ENCODE measurements at places on chromosomes 16 and 17.

DNA sequence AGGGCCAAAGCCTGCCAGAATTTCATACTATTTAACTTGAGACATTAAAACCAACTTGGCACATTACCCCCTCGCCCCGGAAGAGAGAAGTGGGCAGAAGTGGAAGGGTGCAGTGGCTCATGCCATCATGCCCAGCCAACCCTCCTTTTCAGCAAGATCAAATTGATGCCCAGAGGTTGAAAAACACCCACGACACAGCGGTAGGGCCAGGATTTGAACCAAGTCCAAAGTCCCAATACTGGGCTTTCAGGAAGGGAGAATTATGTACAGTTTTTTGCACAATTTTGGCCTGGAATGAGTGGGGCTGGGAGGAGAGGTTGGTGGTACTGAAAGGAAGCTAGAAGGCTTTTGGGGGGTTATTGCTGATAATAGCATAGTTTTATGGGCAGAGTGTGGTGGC is 11.0 kb downstream of the PDP2 start:
- no peak for DNase-seq

GRCh38 chr17:80393961-80394360 is 21.0 kb upstream of the ENDOV start:
- no peak for DNase-seq

DNA sequence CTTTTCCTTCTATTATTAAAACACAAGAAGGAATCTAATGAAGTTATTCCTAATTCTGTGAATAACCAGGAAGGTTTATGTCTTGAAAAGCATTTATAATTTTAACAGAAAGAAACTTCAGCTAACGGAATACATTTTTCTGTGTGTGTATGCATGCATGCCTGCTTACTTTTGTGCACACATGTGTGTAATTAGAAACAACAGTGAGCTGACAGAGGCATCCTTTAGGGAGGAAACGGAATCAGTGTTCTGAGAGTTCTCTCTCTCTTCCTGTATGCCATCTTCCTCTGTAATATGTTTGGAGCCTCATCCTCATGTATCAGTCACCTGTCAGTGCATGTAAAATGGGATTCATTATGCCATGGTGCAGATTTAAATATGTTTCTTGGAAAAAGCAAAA is 107.0 kb downstream of the MAP2K4 start:
- no peak for DNase-seq

GRCh38 chr17:75617675-75618074 is 15.6 kb upstream of the SMIM5 start:
- no peak for DNase-seq

DNA sequence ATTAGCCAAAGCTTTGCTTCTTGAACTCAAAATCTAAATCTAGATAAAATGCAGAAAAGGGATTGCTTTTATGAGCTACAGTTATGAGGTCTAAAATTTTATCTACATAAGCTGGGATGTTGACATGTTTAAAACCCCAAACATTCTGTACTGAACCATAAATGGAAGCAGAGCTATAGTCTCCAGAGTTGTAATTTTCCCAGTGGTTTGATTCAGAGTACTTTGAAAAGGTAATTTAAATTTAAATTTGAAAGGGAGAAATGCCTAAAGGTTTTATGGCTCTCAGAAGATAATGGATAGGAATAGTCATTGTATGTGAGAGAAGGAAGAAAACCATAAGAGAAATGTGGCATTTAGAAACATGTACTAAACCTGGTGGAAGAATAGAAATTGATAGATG is 163.2 kb downstream of the PPM1E start:
- DNase-seq: no peak

- DNase-seq: no peak
Measured at GRCh38 chr16:3645504-3646347, 8.8 kb upstream of the DNASE1 start.

- no peak for DNase-seq
Measured at GRCh38 chr17:881778-882177, 97.8 kb downstream of the NXN start.

DNA sequence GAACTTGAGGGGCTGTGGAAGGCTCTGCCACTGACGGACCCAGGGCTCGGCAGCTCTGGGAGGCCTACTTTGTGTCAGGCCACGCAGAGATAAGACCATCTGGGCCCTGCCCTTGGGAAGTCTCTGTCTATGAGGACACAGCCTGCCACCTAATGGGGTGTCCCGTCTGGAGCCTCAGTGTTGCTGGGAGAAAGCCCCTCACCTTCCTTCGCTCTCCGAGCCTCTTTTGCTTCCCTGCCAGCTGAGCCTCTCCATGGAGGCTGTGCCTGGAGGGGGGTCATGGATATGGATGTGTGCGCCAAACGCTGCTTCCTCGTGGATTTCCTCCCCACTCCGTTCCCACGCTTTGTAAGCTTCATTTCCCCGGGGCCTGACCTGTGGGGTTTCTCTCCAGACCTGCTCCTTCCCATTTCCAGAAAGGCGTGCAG is 228.8 kb downstream of the SEC14L1 start:
- DNase-seq: no peak

DNA sequence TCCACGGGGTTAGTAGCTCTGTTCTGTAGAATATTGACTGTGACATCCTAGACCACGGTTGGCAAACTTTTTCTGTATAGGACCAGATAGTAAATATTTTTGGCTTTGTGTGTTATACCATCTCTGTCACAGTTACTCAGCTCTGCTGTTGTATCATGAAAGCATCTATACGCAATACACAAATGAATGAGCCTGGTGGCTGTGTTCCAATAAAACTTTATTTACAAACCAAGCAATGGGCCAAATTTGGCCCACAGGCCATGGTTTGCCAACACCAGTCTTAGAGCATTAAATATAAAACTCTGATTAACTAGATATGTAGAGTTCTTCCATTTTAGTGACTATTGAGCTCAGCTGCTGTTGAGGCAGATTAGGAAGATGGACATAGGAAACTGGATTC is 132.7 kb downstream of the MAP2K6 start:
- DNase-seq: no peak

- DNase-seq: no peak
Measured at GRCh38 chr16:87033021-87033471, 284.1 kb downstream of the C16orf95 start.

DNA sequence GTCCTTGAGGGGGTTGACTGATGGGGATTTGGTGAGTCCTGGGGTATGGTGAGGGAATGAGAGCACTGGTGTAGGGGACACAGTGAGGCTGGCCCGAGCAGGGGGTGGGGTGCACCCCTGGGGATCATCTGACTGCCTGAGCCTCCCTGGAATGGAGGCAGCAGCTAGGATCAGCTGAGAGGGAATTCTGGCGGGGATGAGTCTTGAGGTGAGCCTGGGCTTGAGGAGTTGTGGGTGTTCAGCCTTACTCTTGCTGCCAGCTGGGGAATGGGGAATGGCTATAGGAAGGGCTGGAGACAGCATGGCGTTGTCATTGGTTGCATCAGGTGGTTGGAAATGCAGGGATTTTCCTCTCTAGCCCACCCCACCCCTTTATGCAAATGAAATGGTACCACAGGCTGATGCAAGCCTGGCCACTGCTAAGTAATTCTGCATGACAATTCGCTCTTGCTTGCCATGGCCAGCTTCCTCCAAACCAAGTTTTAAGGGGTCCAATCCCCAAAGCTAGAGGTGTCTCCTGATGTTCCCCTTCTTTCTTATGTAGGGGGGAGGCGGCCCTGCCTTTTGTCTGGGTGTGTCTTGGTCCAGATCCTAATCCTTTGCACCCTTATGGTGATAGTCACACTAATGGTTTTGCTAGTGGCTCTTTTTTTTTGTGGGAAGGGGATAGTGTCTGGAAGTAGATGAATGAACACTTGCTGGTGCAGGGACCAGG is 7.5 kb downstream of the NFE2L1 start:
- DNase-seq: no peak

GRCh38 chr16:85508388-85508787 is 104.7 kb upstream of the GSE1 start:
- DNase-seq: no peak

DNA sequence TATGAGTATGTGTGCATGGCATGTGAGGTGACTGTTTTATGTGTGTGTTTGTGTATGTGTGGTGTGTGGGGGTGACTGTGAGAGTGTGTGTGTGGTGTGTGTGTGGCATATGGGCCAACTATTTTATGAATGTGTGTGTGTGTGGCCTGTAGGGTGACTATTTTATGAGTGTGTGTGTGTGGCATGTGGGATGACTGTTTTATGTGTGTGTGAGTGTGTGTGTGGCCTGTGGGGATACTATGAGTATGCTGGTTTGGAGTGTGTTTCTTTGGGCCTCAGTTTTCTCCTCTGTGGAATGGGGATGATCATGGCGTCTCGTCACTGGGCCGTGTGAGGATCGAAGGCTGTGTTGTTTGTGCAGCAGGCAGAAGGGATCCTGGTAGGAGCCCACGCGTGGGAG is 152.1 kb upstream of the PLCG2 start:
- no peak for DNase-seq

DNA sequence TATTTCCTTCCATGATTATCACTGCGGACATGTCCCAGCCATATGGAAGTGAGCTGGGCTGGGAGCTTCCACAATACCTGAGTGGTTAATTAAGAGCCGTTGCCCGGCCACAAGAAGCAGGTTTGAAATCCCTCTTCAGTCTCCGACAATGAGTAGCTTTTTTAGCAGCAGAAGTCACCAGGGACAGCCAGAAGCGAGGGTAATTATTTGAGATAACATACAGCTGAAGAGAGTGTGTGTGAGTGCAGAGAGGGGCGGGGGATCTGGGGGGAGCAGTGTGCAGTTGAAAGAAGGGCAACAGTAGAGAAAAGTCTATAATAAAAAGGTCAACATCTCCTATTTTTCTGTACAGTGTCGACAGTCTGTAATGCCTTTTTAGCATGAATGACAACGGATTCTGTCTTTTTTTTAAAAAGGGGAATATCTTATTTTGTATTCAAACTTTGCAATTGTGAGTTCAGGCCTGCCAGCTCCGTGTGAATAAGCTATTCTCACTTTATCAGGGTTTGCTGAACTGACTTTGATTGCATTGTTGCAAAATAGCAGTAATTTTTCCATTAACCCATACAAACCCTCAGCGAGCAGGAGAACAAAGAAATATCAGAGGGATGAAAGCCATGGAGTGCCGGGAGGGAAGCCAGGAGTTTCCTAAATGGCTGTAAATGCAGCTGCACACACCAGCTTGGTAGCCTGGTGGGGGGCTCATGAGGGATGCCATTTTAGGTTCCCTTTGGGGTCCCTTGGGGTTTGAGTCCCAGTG is 220.3 kb upstream of the IRX3 start:
- no peak for DNase-seq

DNA sequence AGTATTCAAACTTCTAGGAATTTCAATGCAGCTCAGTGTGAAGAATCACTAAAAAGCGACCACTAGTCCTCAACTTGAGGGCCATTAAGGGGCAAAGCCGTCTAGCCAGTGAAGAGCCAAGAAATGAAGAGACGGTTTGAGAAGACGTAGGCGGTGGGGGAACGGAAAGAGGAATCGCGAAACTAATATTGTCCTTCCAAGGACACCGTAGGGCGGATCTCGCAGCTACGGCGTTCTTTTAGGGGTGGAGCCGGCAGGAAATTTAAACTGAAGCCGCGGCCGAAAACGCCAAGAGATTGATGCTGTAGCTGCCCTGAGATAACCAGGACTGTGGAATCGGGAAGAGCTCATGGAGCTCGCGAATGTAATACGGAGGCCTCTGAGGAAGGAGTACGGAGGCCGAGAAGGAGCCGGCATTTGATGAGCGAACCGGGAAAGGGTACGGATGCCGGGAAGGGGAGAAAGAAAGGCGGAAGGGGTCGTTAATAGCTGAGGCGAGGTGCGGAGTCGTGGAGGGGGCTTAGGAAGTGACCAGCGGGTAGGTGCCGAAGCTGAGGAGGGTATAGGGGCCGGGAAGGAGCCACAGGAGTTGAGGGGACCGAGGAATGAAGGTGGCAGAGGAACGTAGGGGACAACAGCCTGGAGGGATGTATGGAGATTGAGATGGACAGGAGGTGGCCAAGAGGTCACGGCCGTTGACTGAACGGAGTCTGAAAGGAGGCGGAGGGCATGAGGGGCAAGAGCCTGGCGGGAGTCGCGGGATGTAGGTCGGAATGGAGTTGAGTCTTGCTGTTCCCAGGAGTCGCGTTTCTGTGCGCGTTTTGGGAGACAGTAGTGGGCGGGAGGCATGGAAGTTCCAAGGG is at the start of gene DBF4B:
DBF4B (plus strand) TSS at position 265 of the 863 bp plus-strand sequence; CDS start at position 421, 156 bp downstream.
- peak; percentile 67 for DNase-seq

DNA sequence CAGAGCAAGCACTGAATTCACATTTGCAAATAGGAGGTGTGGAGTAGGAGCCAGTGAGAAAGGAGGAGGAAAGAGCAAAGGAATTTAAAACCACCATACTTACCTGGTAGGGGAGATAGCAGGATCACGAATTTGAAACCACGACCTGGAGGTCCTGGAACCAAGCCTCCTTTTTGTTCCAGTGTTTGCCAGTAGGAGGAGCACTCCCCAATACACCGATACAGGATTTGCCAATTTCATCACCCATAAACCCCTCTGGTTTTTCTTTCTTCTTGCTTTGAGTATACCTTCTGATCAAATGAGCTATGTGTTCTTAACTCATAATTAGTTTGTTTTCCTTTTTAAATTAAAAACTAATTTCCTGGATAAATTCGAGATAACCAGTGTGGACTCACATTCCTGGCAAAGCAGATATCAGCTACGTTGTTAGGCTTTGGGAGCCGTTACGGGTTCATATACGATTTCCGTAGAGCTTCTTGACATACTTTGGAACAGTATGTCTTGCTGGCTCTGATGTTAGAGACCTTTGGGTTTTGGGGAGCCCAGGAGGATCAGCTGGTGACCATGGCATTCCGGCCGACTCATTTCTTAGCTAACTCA is 22.7 kb downstream of the BCO1 start:
- DNase-seq: no peak

DNA sequence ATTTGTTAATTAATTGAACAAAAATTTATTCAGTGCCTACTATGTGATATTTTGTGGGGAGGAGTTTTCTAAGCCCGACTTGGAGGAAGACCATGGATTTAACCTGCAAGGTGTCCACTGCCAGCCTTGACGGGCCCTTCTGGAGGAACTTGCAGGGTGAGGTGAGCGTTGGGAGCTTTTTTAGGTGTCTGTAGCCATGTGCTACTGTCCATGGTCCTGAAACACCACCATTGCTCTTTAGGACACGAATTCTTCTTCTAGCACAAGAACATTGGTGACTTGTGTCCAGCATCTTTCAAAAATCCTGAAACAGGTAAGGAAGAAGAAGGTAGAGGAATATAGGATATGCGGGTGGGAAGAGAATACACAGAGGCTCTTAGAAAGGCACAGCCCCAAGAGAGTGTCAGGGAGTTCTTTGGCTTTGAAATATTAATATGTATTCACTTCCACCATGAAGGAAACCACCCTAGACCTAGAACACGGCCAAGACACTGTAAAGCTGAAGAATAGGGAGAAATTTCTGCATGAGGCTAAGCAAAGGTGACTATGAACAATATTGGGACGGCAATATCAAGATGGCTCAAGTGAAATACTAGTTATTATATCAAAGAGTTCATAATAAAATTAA is 27.9 kb upstream of the OR4D1 start:
- DNase-seq: peak; percentile 27
